ENCODE measurements at places on chromosomes 1 and 21.

DNA sequence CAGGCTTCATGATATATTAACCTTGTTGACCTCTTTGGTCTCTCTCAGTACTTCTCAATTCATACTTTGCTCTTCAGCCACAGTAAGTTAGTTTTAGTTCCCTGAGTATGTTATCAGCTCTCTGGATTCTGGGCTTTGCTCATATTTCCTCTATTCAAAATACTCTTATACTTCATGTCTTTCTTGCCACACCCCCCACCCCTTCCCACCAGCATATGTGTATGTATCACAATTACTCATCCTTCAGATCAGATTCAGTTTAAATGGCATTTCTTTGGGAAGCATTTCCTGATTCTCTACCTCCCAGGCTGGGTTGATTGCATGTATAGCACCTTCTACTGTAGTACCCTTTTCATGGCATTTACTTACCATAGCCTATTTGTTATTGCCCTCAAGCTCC is 28.3 kb downstream of the SLC30A7 start:
- DNase-seq = no peak

DNA sequence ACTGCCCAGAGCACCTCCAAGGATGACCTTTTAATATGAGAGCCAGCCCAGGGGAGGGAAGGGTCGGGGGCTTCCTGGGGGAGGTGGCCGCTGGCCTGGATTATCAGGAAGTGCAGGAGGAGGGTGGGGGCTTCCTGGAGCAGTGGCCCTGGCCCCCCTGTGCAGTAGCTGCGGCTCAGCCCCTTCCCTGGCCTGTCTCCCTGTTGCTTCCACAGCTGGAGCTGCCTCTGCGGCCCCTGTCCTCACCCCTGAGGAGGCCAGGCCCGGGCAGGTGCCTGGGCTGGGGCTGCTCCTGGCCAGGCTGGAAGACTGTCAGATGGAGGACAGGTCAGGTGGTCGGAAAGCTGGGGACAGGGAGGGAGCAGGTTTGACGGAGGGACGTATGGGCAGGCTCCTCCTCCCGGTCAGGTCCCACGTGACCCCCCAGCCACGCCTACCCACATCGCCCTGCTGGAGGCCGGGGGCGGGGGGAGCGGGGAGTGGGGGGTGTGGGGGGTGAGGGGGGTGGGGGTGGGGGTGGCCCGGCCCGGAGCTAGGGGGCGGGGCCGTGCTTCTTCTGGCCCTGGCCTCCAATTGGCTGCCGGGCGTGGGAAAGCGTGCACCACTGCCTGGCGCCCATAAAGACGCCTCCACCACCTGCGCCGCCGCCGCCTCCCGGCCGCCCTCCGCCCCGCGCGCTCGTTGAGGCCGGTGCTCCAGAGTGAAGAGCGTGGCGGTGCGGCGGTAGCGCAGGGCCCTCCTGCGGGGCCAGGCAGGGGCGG is 10.2 kb upstream of the TNFRSF14 start:
- peak; percentile 81 for DNase-seq

- DNase-seq = no peak
These were observed 30.3 kb downstream of the NHLH2 start for GRCh38 chr1:115810609-115811008.

DNA sequence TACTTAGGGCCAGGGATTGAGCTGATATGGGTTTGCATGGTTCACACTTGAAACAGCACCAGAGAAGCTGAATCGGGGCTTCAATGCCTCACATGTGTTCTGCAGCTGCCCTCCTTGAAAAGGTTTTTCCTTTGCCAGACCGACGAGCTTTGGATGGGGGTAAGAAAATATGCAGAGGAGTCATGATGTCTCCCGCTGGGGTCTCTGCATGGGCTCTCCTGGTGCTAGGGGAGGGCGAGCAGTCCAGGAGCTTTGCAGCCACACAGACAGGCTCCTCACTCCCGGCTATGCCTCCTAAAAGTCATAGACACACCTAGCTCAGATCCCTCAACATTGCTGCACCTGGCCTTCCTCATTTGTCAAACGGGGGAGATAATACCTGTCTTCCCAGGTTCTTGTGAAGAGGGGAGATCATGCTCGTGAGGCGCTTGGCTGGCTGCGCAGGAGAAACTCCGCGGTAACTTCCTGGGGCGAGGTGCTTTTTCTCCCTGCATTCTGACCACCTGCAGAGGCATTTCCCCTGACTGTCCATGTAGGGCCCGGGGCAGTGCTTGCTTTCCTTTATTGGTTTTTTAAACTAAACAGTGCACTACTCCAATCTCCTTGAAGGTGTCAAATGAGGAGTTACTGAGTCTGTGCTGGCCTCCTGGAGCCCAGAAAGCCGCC is 112.4 kb downstream of the PLXNA2 start:
- no peak for DNase-seq

DNA sequence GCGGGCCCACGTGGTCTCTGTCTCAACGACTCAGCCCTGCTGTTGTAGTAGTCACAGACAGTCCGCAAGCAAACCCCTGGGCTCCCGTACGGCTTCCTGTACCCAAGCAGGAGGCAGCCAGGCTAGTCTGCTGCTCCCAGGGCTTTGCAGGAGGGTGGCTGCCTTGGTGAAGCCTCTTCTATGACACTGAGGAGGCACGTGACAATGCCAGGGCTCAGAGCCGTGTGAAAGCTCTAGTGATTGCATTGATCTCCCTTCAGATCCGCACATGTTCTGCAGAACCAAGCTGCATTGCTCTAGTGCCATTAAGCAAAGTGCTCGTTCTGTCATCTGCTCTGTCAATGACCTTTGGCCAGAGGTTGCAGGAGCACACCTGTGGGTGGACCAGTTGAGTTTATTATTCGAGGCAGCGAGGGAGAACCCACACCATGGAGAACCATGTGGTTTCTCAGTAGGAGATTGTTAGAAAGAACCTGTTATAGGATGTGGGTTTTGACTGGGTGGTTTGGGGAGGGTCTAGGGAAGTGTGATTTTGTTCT is 18.0 kb downstream of the UMODL1 start:
- no peak for DNase-seq

- DNase-seq = no peak
These were observed 60.3 kb upstream of the ZNF648 start for GRCh38 chr1:182121787-182122186.

Data from hypothalamus (tissue), 51 donors.